Pancreas (tissue), 10 donors: ENCODE measurements at places on chromosomes 3 and 15.

DNA sequence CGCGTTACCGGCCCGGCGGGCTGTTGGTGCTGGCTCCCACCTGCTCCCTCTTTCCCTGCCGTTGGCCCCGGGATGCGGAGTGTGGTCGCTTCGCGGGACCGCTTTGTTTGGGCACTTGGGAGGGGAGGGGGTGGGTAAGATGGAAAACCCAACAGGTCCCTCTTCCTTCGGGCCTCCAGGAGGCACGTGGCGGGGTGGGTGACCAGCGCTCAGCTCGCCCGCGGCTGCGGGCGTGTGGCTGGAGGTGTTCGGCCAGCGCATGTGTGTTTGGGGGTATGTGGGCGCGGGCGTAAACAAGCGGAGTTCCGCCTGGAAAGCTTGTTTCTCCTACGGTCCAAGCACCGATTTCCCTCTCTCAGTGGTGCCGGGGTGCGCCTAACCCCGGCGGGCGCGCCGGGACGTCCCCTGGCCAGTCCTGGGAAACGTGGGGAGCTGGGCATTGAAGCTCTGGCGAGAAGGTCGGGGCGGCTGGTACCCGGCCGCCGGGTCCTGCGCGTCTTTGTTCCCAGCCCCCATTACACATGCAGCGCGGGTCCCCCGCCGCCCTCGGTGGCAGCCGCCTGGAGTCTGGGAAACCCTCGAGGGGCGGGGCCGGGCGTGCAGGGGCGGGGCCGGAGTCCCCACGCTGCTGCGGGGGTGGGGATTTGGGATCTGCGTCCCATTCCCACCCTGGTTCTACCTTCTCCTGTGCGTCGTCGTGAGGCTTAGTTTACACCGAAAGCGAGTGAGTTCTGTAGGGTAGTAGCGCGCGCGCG, 1.4 kb downstream of the ACVR2B start:
- peak; percentile 87 for DNase-seq

- DNase-seq, result no peak
Measured at GRCh38 chr3:45659661-45660566, 29.3 kb upstream of the SACM1L start.

GRCh38 chr3:12556314-12556689, 585 bp upstream of the MKRN2 start:
- no peak for DNase-seq

DNA sequence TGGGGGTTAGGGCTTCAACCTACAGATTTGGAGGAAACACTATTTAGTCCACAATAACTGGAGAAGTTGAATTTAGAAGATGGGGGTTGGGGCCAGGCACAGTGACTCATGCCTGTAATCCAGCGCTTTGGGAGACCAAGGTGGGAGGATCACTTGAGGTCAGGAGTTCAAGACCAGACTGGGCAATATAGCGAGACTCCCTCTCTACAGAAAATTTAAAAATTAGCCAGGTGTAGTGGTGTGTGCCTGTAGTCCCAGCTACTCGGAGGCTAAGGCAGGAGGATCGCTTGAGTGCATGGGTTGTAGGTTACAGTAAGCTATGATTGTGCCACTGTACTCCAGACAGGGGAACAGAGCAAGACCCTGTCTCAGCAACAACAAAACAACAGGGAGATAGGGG, 5.0 kb upstream of the DYNLT2B start:
- no peak for DNase-seq
